ENCODE measurements at places on chromosomes 11 and 22. TPM values are rescaled to one million over a fixed set of nuclear protein-coding genes. Genes with fewer than 3 reads are reported as not detected.

Gene SLC22A25
- total RNA-seq = not detected

Gene GRIA4
- total RNA-seq = 163 TPM

Gene MS4A6E
- total RNA-seq = not detected

Gene MYBPC3
- 0.11 TPM for total RNA-seq

Gene OR51I1
- not detected for total RNA-seq

Gene MOV10L1
- total RNA-seq = 5.6 TPM

Gene MMP1
- total RNA-seq = not detected

Gene NDUFS3
- total RNA-seq = 62.6 TPM

Gene RTN4RL2
- total RNA-seq = 0.93 TPM

Gene IGLL1
- total RNA-seq = not detected

Gene VPREB1
- 0.66 TPM for total RNA-seq

Gene USP35
- 11.8 TPM for total RNA-seq

Gene MMP12
- not detected for total RNA-seq

Gene TOMM22
- total RNA-seq = 40.1 TPM

Gene OR2AT4
- total RNA-seq = not detected

Gene LSP1
- total RNA-seq = 29.1 TPM

Gene RASGRP2
- 10.9 TPM for total RNA-seq

Gene IFITM10
- 9.5 TPM for total RNA-seq

Gene APOA5
- total RNA-seq = not detected

Gene OR8G5
- not detected for total RNA-seq

Gene MMP13
- not detected for total RNA-seq

Gene OR8A1
- not detected for total RNA-seq

Gene SERPING1
- total RNA-seq = 31.2 TPM

Gene SLC22A8
- 8.5 TPM for total RNA-seq

Gene CBLIF
- not detected for total RNA-seq

Gene ADORA2A
- total RNA-seq = 18.5 TPM

Gene FZD4
- total RNA-seq = 35.6 TPM

Gene CCDC87
- total RNA-seq = 0.38 TPM

Gene KRTAP5-8
- total RNA-seq = not detected

Gene C11orf87
- 6.3 TPM for total RNA-seq

Data from camera-type eye (tissue), 1 donor.